Hematopoietic multipotent progenitor cell (in vitro differentiated cells): ENCODE measurements at places on chromosomes 5 and 9.

DNA sequence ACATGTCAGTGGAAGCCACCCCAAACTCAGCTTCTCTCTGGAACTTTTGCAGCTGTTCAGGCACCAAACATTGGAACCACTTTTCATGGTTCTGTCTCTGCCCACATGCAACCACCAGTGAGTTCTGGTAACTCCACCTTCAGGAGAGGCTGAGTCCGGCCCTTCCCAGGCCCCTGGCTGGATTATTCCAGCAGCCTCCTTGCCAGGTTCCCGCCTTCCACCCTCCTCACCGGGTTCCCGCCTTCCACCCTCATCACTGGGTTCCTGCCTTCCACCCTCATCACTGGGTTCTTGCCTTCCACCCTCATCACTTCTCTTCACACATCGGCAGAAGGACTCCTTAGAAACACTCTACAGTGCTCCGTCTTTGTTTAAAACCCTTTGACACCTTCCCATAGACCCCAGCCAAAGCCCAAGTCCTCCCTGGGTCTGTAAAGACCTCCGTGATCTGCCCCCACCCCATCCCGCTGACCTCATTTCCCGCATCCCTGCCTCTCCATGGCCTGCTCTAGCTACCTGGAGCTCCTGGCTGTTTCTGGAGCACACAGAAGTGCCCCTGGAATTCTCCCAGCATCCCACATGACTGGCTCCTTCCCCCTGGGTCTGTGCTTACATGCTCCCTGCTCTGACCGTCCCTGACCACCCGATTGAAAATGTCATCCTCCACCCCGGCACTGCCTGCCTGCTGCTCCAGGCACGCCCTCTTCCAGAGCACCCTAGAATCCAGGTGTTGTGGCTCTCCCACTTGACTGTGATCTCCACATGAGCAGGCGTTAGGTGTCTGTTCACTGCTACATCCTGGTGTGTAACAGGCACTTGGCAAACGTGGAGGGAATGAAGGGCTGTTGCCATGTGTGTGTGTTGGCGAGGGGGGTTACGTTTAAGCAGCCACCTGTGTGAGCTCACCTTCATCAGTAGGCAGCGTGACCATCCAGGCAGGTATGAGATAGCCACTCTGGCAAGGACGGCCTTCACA, 17.7 kb downstream of the ROPN1L start:
- DNase-seq = no peak

DNA sequence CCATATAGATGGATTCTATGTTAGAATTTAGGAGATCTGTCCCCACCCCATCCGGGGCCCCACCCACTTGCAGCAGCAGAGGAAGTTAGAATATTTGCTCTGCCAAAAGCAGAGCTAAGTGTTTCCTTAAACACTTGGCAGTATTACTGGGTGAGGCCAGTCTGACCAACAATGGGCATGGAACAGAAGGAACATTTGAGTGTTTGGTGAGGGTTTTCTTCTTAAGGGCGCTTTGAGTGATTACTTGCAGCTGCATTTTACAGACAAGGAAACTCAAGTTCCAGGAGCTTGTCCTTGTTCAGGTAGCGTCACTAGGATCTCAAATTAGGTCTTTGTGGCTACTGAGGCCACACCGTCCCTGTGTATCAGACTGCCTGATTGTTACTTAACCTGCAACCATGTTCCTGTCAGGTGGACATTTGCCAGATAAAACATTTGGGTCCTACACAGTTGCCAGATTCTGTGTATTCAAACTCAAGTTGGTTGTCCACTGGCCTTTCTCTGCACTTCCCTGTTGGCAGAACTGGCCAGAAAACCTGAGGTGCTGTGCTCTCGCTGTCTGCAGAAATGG, 59.3 kb downstream of the SLC46A2 start:
- DNase-seq = peak; percentile 45

DNA sequence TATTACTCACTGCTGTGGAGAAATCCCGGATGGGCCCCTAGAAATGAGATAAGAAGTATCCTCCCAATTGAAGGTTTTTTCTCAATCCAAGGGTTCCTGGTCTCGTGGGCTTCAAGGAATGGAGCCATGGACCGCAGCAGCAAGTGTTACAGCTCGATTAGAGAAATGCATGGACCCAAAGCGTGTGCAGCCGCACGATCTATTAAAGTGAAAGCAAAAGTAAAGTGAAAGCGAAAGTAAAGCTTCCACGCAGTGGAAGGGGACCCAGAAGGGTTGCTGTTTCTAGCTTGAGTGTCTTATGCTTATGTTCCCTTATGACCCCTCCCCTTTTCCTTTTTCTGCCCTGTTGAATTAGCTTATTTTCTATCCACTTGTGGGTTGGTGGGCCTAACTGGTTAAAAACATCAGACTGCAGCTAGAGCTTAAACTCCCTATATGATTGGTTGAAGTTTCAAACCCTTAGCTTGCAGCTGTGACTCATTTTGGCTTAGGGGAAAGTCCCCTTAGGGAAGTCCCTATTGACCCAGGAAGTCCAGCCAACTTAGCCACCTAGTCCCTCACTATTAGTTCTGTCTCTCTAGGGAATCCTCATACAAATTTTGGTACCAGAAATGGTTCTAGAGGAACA, 1111.8 kb downstream of the TAF11L14 start:
- peak; percentile 88 for DNase-seq

DNA sequence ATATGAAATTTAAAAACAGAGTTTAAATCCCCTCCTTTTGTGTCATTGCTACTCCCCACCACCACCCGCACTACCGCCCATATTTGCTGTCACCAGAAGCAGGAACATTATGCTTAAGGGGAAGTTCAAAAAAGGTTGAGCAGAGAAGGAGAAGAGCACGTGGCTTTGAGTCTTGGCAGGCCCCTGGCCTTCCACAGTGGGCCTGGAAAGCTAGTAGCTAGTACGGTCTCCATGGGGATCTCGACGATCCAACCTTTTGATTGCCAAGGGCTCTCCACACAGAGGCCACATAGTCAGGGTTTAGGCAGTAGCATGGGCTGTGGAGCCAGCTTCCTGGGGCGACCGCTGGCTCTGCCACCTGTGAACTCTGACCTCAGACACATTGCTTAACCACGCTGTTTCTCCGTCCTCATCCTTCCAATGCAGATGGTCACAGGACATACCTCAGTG, 90.1 kb downstream of the GOLPH3 start:
- DNase-seq = no peak

- DNase-seq = no peak
Observed at GRCh38 chr5:172921906-172922305, 37.3 kb upstream of the RPL26L1 start.

GRCh38 chr9:35616681-35617459, 1.3 kb downstream of the CD72 start:
- DNase-seq = peak; percentile 56

DNA sequence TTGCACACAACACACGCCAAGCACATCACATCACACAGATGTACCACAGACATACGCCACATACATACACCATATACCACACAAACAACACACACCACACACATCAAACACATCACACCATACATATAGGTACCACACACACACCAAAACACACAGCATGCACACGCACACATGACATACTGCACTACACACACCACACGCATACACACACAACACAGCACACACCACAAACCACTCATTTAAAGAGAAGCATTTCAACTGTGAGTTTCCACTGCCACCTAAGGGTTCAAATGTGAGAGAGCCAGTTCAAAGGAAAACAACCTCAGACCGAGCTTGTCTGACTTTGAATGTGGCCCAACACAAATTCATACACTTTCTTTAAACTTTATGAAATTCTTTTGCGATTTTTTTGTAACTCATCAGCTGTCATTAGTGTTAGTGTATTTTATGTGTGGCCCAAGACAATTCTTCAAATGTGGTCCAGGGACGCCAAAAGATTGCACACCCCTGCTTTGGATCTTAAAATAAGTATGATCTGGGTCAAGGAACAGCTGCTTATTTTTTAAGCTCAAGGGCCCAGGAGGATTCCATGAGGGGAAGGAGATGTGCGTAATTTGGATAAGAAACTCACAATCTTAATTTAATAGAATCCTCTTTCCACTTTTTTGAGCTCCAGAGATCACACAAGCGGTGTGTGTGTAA, 494.6 kb downstream of the GADD45G start:
- DNase-seq = peak; percentile 25

DNA sequence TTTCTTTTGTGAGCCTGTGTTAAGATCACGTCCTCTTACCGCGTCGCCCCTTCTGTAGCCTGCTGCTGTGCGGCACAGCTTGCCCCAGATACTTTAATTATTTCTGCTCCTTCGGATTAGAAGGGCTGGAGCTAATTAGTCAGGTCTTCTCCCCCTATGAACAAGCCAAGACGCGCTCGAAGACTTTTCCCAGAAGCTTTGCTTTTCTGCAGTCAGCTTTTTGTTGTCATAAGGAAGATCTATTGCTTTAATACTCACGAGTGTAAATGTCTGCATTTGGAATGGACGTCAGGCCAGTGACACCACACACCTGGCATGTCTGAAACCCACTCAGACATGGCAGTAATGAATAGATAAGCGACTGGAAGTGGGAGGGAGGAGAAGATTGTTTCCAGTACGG, 37.0 kb downstream of the PRUNE2 start:
- no peak for DNase-seq

GRCh38 chr5:174699131-174699530, 25.3 kb upstream of the MSX2 start:
- DNase-seq = no peak

GRCh38 chr9:122949696-122950095, 8.9 kb downstream of the RABGAP1 start:
- no peak for DNase-seq

DNA sequence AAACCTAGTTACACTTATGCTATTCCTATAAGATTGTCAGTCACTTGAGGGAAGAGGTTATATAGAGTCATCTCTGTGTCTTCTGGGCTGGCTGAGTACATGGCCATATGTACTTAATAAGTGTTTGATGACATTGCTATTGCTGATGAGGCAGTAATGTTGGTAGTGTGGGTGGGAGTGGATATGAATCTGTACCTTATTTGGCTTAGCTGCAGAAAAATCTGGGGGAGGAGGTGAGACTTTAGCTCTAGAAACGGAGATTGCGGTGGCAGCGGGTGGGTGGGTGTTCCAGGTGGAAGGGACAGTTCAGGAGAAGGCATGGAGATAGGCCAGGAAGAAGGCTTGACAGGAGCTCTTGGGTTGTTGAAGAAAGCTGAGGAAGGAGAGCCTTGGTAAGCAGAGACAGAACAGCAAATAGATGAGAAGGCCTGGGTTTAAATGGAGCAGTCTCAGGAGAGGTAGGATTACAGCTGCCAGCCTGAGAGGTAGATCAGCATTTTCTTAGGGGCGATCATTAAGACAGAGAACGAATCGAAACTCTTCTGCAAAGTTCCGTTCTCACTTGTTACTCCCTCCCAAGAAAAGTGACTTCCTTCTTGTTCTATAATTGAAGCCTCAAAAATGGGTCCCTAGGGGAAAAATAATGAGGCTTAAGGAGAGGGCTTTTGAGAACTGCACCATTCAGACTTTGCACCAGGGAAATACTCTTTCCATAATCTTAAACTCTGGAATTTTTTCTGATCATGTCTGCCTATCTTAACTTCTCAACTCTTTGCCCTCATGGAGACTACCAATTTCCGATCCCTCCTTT, 160.5 kb downstream of the UNC13B start:
- DNase-seq = no peak

GRCh38 chr5:27311544-27311943, 273.2 kb upstream of the CDH9 start:
- no peak for DNase-seq

DNA sequence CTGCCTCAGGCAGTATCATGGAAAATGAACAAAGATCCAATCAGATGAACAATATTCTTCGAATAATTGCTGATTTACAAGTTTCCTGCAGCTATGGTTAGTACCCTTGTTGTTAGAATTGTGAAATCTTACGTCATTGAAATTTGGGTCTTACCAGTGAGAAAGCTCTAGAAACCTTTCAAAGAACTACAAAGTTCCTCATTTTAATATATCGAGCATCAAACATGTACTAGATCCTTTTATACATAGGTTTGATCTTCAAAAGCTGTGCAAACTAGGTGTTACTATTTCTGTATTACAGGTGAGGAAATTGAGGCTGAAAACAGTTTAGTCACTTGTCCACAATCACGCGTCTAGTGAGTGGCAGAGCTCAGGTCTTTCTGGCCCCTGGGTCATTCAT, 43.7 kb upstream of the ANGPTL2 start:
- no peak for DNase-seq

GRCh38 chr5:77156379-77156778, 54.1 kb upstream of the PDE8B start:
- DNase-seq = no peak

DNA sequence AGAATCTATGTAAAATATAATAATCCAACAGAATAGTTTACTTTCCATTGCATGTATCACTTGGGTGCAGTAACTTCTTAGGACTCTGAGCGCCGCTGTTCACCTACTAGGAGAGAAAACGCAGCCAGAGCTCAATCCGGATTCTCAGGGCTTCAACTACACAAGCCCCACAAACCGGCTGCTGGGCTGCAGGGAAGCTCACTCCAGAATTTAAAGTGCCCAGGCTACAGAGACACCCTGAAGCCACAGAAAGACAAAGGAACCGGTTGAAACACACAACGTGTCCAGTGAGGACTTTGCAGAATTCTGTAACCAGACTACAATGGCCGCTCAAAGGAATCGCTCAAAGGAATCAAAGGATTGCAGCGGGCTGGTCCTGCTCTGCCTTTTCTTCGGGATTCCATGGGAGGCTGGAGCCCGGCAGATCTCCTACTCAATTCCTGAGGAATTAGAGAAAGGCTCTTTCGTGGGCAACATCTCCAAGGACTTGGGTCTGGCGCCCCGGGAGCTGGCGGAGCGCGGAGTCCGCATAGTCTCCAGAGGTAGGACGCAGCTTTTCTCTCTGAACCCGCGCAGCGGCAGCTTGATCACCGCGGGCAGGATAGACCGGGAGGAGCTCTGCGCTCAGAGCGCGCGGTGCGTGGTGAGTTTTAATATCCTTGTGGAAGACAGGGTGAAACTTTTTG, at the start of gene PCDHGA10:
TSS of gene PCDHGA10 (plus strand) at position 134 of the 686 bp plus-strand sequence. CDS start at position 323, 189 bp downstream.
- DNase-seq = no peak

- no peak for DNase-seq
Observed at GRCh38 chr9:131697908-131698617, 41.8 kb downstream of the RAPGEF1 start.

GRCh38 chr5:149326611-149327010, 18.7 kb upstream of the GRPEL2 start:
- no peak for DNase-seq

DNA sequence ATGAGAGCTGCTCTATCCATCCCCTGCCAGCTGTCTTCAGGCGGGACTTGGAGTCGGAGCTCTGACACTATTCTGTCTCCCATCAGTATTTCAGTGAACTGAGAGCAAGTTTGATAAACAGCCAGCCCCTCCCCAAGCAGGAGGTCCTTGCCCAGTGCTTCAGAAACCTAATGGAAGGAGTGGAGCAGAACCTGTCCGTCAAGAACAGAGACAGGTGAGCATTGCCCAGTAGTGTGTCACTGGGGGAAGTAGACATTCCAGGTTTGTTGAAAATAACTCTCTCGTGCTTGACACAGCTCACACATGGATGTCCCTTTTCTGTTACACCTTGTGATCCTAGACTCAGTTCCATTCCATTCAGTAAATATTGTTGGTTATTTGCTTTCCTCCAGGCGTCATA, 13.2 kb upstream of the TLX3 start:
- no peak for DNase-seq

GRCh38 chr5:94969174-94969573, 315.7 kb downstream of the MCTP1 start:
- peak; percentile 69 for DNase-seq
